ENCODE measurements at places on chromosomes 11 and 22.

DNA sequence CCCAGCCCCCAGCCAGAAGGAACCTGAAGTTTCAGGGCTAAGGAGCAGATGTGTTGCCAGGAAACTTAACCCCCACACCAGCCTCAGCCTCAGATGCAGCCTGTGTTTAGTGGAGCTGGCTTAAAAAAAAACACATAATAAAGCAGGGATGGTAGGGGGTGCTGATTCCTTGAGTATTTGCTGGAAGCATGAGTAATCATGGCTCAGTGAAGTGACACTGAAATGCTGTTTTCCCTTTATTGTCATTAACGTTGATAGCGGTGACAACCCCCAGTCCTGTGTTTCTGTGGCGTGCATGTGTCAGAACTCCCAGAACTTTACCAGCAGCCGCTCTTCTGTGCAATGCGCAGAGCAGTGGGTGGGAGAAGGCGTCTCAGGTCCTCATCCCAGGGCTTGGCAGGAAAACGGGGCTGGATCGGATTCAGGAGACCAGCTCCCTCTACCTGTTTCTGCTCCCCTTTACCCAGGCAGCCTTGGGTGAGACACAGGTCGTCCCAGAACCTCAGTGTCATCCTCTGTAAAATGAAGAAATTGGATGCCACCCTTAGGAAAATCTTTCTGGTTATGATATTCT lies 1282.1 kb downstream of the TBC1D22A start:
- no peak for DNase-seq

DNA sequence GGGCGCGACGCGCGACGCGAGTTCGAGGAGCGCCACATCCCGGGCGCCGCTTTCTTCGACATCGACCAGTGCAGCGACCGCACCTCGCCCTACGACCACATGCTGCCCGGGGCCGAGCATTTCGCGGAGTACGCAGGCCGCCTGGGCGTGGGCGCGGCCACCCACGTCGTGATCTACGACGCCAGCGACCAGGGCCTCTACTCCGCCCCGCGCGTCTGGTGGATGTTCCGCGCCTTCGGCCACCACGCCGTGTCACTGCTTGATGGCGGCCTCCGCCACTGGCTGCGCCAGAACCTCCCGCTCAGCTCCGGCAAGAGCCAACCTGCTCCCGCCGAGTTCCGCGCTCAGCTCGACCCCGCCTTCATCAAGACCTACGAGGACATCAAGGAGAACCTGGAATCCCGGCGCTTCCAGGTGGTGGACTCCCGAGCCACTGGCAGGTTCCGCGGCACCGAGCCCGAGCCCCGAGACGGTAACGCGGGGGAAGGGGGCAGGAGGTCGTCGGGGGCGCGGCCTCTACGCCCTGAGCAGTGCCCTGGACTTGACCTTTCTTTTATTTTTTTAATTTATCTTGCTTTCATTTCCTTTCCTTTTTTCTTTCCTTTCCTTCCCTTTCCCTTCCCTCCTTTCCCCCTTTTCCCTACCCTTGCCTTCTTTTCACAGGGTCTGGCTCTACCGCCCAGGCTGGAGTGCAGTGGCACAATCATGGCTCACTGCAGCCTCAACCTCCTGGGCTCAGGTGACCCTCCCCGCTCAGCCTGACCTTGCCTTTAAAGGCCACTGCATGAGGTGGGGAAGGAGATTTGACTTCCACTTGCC lies 5.0 kb downstream of the MPST start:
- no peak for DNase-seq

- peak; percentile 21 for DNase-seq
Measured at GRCh38 chr11:22875869-22876473, 15.7 kb upstream of the CCDC179 start.

GRCh38 chr11:88307749-88308425 lies 29.6 kb downstream of the CTSC start:
- no peak for DNase-seq

DNA sequence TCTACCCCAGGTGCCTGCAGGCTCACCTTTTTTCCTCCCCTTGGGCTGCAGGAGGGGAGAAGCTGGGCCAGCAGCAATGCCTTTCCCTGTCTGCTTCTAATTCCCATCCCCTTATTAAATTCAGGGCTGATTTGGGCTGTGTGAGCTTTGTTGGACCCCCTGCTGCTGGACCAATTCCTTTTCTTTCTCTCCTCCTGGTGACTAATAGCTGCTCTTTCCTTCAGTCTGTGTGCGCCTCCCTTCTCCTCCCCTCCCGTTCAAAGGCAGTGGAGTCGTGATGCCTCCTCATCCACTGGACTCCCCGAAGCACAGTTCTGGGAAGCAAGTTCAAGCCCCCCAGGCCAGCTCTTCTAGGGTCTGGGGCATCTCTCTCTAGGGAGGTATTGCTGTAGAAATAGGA lies 567.9 kb upstream of the CADM1 start:
- DNase-seq: no peak

DNA sequence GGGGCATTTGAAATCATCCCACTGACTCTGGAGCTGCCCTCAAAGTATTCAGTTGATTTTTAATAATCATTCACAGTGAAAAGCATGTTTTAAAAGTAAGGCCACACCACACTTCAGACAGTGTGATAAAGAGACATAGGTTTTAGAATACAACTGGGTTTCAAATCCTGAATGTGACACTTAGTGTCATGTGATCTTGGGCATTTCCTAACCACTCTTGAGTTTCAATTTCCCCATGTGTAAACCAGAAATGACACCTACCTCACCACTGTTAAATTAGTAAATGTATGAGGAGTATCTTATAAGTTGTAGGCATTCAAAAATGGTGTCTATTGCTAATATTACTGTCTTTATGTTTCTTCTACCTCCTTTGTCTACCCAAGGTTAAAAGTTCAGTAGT lies 5.4 kb downstream of the TMEM123 start:
- no peak for DNase-seq

GRCh38 chr22:44892243-44892642 lies 117.6 kb downstream of the PHF21B start:
- no peak for DNase-seq

- DNase-seq: no peak
Measured at GRCh38 chr11:63564784-63565350, 1.7 kb upstream of the PLAAT2 start.

- DNase-seq: no peak
Measured at GRCh38 chr11:128711136-128711535, 17.3 kb downstream of the FLI1 start.

DNA sequence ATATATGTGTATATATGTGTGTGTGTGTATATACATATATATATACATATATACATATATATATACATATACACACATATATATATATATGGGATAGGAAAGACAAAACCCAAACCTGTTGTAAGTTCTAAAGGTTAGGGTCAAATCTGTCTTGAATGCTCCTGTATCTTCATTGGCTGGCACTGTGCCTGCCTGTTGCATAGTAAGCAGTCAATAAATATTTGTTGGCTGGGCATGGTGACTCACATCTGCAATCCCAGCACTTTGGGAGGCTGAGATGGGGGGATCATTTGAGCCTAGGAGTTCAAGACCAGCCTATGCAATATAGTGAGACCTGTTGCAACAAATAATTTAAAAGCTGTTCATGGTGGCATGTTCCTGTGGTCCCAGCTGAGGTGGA lies 205.4 kb downstream of the DBX1 start:
- no peak for DNase-seq

DNA sequence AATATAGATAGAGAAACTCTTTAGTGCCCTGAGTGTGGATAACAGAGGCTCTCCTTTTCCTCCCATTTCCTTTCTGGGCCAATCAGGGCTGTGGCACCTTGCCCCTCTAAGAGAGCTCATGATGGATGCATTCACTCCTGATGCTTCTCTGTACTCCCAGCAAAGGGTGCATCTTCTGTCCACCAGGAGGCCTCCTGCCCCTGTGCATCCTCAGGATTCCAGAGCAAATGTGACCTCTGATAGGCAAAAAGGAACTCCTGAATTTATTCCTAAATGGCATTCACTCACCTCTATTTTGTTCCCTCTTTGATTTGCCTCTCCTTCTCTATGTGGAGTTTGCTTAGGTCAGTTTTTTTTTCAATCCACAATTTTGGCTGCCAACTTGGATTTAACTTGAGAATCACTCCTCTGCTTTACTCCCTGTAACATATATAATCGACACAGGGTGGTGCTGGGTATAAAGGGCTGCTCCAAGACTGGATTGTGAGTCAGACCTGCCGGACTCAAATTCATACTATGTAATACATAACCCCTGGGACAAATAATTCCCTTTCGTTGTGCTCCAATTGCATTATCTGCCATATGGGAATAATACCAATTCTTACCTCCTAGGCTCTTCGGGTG lies 1.1 kb upstream of the MRGPRX4 start:
- no peak for DNase-seq

DNA sequence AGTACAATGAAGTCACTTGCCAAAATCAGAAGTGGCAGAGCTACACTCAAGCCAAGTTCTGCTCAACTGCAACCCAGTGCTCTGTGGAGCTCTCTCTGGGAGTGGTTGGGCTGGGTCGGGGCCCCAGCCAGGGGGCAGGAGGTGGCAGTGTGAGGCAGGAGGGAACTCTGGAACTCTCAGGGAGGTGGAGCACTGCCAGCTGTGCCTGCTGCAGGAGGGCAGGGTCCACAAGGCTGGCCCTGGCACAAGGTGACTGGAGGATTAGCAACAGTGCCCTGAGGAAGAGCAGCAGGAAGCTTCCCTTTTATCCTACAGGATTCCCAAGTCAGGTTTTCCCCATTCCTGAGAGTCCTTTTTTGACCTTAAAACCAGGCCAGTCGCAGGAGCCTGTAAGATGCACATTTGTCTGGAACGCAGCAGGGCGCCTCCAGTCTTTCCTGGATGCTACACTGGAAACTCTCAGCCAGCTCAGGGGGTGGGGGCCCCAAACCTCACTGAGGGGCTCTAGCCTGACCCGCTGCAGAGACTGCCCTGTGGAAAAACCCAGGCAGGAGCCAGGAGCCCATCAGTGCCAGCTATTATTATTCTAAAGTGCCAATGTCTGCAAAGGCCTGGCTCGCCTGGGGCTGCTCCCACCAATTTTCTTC lies 31.8 kb downstream of the DKK3 start:
- DNase-seq: no peak

DNA sequence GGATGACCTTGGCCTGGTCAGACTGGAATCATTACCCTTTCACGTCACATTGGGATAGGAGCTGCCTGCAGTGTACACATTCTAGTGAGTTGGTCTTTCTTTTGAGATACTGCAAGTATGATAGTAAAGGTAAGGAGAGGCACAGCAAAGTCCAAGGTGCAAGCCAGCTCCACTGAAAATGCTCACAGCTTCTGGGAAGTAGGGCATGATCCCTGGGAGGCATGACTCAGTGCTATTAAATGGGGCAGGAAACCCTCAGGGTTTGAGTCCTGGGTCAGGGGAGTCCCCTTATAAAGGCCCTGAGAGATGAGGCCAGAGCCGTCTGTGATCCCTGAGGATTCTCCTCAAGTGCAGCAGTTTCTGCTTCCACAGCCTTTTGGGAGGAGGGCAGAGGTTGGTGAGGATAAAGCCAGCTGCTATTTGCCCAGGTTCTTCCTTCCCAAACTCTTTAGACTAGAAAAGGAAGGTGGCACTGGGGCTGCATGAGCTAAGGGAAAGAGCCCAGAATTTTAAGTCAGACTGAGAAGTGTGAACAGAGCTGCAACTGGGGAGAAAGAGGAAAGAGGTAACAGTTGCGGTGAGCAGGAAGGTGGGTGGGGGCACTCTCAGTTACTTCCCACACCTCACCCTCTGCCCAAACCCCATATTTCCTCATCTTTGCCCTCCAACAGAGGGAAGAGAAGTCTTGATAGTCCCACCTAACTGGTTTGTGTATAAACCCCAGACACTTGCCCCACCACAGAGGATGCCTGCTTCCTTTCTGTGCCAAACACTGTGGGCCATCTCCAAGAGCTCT lies 14.4 kb upstream of the OR52K1 start:
- DNase-seq: no peak

DNA sequence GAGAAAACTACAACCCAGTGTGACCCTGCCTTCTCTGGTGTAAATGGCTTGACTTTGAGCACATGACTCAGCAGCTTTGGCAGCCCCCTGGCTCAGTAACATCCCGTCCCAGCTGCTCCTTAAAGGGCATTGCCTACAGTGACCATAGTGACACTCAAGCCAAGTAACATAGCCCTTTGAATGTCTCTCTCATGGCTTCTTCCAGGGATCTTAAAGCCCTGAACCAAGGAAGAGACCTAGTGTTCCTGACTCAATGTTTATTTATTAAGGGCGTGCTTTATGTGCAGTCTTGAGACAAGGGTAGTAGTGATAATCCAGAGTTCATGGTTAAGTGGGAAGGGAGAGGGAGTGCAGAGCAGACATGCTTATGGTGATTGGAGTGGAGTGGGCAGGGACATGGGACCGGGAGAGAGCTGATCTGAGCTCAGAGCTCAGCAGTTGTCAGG lies 125.7 kb downstream of the PARVA start:
- DNase-seq: no peak

- no peak for DNase-seq
Measured at GRCh38 chr22:35376728-35377472, 4.0 kb upstream of the HMOX1 start.

DNA sequence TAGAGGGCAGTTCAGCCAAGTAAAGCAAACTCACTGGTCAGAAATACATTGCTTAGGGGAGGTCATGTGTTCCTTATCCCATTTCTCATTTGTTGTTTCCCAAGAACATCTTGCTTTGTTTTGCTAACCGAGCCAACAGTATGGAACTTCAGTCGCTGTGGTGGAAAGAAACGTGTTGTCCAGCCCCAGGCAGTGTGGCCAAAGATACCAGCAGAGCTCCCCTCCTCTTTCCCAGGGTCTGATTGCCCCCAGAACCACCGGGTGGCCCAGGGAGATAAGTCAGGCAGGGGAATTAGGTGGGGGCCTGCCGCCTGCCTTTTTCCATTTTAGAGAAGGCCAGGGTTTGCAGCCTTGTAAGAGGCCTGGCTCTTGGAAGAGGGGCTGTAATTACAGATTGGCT lies 98.7 kb upstream of the CRYBB3 start:
- no peak for DNase-seq

GRCh38 chr11:48150213-48150612 lies 66.4 kb upstream of the OR4B1 start:
- no peak for DNase-seq

GRCh38 chr11:82085493-82085892 lies 648.2 kb downstream of the FAM181B start:
- no peak for DNase-seq

DNA sequence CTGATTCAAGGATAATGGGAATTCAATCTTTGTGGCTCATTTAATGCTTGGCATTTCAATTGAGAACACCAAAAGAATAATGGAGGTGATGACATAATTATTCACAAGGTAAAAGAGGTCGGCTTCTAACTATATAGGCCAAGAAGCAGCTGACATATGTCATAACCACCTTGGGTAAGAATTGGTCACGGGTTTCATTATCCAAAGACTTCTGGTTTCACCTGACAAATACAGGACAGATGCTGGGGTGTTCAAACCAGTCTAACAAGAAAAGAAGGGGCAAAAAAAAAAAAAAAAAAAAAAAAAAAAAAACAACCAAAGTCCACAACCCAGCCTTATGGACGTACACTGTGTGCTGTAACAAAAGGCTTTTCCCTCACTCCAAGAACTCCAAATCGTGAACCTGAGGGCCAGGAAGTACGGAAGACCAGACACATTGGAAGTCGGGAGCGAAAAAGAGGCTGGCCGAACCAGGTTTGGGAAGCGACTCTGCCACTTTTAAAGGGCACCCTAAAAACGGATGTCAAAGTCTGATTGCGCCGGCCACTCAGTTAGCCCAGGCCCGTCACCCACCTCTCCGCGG lies 385 bp downstream of the HARBI1 start:
- no peak for DNase-seq
